ENCODE measurements at places on chromosomes 13 and 19.

DNA sequence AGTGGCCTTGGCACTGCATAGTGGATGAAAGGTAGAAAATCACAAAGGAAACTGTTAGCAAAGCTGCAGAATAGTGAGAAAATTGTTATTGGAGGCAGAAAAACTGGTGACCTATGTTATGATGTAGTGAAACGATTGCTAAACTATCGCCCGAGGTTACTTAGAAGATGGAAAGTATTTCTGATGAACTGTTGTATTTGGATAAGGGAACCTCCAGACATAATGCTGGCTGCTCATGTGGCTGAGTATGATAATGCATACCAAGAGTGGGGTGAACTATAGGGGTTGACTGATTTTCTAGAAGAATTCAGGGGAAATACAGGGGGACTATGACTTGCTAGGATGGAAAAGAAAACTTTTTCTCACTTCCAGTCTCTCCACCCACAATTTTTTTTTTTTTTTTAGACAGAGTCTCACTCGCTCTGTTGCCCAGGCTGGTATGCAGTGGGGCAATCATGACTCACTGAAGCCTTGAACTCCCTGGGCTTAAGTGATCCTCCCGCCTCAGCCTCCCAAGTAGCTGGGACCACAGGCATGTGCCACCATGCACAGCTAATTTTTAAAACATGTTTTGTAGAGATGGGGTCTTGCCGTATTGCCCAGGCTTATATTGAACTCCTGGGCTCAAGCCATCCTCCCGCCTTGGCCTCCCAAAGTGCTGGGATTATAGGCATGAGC, 4.4 kb upstream of the EID2 start:
- DNase-seq, result no peak

DNA sequence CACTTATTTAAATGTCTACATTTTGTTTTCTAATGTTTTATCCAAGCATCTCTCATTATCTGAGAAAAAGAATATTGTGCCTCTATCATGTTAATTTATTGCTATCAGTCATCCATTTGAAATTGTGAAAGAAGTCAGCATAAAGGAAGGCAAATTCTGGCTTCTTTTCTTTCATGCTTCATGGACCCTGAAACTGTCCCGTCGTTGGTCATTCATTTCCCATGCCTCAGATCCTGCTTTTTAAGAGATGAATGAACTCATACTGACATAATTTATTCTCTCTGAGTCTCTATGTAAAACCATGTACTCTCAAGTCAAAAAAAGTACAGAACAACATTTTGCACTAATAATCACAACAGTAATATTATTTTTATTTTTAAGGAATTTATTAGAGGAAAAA, 2512.0 kb downstream of the PCDH9 start:
- DNase-seq, result no peak

DNA sequence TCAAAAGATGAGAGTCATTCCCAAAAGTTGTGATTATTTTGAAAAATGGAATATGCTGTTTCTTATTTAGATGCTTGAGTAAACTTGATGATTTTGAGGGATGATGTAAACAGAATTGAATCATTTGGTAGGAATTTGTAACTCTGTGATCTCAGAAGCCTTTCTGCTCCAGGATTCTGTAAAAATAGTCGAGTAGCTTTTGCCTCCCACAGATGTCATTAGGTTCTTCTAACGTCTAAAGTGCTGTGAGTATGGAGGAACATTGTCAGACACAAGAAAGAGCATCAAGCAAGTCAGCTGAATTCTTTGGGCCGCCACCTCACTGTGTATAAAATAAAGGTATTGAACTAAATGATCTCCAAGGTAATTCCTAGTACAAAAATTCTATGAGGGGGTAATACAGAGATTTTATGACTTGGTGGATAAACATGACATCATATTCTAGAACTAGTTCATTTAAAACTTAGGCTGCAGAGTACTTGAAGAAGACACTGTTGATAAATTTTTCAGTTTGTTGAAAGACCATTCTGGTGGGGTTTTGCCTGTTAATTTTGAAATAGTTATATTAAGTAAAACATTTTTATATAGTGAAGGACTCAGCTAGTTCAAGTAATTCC, 1.4 kb upstream of the GPR183 start:
- DNase-seq, result no peak

- no peak for DNase-seq
Observed at GRCh38 chr13:105991622-105992277, 543.7 kb downstream of the EFNB2 start.

DNA sequence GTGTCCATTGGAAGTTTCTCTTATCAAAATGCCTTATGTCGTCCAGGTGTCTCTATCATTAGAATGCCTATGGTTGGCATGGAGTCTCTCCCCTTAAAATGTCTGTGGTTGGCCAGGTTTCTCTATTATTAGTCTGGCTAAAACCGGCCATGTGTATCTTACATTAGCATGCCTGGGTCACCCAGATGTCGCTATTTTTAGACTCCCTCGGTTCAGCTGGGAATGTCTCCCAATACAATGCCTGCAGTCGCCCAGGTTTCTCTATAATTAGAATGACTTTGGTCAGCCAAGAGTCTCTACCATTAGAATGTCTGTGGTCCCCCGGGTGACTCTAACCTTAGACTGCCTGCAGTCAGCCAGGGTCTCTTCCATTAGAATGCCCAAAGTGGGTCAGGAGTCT, 1536.1 kb downstream of the UQCRFS1 start:
- no peak for DNase-seq

DNA sequence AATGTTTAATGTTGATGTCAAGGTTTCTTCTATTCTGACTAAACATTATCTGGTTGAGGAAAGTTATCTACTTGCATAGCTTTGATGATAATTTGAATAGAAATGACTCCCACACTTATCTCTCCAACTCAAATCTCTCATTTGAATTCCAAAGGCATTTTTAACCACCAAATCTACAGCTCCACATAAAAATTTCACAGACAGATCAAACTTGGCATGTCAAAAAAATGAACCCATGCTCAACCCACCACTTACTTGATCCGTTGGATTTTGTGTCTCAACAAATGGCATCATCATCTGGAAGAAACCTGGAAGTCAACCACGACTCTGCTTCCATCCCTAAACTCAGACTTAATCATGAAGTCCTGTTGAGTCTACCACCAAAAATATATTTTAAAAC, 1050.4 kb downstream of the EFNB2 start:
- DNase-seq, result no peak

GRCh38 chr19:32671883-32672593, 2.9 kb downstream of the ANKRD27 start:
- DNase-seq, result no peak

- DNase-seq, result no peak
Observed at GRCh38 chr19:4522291-4523002, 4.2 kb upstream of the PLIN4 start.

- DNase-seq, result no peak
Observed at GRCh38 chr13:43569658-43570057, 217.1 kb downstream of the ENOX1 start.

Measured in iPS-NIHi11 (cell line).